ENCODE measurements at places on chromosomes 7 and 10.

- no peak for DNase-seq
These were observed 155.0 kb upstream of the LYZL2 start for GRCh38 chr10:30784524-30784896.

DNA sequence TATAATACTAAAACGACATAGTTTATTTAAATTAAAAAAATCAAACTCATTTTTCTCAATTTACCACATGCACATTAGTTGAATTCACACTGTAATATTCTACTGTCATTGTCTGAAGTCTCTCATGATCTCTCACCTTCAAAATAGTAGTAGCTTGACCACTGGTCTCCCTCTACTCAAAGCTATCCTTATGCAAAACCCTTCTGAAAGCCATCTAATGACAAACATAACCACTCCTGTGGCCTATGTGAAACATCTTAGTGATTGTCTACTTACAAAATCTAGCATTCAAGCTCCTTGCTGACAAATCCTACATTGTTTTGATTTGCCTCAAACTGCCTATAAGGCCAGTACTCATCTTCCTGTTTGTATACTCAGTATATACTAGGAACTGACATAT is 606.0 kb upstream of the GHITM start:
- no peak for DNase-seq

DNA sequence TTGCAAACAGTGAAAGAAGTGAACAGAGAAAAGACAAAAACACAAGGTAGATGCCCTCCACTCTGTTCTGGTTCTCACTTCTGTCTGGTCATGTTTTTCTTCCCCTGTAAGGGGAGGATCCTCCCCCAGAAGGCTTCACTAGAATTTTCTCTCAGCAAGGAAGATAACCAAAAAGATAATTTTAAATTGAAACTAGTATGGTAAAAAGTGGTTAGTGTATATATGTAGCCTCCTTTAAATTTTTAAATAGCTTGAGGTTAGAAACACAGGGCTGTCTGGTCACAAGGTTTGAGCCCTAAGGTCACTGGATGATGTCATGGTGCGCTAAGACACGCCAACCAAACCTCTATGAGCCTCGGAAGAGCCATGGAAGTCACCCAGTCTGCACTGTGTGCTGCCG is 5.6 kb upstream of the PKD1L1 start:
- no peak for DNase-seq

DNA sequence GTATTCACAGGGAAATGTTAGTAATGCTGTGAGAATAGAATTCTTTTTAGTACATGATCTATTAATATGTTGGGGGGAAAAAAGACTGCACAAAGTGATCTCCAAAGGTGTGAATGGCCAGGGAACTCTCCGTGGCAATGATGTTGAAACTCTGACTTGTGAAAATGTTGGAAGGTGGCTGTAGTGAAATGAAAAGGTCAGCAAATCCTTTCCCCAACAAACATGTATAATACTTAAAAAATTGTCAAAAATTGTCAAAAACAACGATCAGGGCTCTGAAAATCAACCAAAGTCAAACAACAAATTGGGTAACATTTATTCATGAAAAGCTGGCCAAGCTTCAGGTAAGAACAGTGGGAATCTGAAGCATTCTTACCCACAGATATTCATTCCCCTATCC is 35.5 kb downstream of the TMEM26 start:
- no peak for DNase-seq

GRCh38 chr7:120441850-120442249 is 168.9 kb downstream of the KCND2 start:
- no peak for DNase-seq

GRCh38 chr10:71531485-71532446 is 135.0 kb downstream of the CDH23 start:
- DNase-seq, result no peak

DNA sequence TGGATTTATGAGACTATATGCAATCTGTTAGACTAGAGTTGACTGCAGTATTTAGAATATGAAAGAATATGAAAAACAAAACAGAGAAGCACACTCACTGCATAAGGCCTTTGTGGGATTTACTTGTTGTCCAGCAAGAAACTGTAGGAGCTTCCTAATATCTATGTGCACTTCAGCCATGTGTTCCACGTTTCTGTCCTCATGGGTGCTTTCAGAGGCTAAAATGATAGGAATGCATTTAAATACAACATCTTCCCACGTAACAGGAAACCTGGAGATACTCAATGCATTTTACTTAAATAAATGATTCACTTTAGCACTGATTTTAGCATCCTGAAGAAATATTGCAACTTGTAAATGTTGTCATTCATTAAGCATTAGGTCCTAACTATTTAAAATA is 11.7 kb downstream of the HUS1 start:
- DNase-seq, result no peak

- DNase-seq, result no peak
These were observed 38.3 kb upstream of the INPP5A start for GRCh38 chr10:132499367-132499685.

DNA sequence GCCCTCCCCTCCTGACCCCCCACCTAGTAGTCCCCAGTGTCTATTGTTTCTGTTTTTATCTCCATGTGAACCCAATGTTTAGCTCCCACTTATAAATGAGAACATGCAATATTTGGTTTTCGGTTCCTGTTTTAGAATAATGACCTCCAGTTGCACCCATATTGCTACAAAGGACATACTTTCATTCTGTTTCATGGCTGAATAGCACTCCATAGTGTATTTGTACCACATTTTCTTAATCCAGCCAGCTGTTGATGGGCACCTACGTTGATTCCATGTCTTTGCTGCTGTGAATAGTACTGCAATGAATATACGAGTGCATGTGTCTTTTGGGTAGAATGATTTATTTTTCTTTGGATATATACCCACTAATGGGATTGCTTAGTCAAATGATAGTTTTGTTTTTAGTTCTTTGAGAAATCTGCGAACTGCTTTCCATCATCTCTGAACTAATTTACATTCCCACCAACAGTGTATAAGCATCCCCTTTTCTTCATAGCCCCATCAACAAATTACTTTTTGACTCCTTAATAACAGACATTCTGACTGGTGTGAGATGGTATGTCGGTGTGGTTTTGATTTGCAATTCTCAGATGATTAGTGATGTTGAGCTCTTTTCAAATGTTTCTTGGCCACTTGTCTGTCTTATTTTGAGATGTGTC is 128.4 kb upstream of the PHYHIPL start:
- DNase-seq, result no peak

DNA sequence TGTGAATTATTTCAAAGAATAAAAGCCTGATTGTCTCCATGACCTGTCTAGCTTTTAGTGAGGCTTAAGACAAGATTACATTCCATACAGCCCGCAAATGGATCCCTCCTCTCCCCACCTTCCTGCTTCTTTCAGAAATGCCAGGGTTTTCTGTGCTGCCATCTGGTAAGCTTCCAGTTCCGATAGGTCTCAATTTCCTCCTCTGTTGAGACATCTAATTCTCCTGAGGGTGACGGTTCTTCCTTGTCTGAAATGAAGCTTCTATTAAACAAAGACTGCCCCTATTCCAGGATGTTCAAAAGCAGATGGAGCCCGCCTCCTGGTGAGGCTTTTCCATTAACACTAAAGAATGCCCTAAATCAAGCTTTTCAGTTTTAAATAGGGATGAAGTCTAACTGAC is 295.6 kb downstream of the PTPRN2 start:
- DNase-seq, result no peak

DNA sequence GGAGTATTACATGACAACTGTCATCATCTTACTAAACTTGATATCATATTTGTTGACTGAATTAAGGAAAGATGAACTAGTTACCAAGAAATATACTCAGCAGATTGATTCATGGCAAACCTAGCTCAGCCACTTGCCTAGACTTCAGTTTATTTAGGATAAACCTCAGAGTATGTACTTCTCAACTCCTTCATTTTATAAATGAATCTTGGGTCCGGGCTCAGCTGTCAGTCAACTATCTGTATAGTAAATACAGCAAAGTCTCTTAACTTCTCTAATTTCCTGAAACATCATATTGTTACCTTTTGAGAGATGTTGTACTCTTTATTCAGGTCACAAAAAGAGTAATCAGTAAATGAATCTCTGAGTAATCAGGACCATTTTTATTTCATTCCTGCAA is 211.0 kb upstream of the KLF14 start:
- no peak for DNase-seq

DNA sequence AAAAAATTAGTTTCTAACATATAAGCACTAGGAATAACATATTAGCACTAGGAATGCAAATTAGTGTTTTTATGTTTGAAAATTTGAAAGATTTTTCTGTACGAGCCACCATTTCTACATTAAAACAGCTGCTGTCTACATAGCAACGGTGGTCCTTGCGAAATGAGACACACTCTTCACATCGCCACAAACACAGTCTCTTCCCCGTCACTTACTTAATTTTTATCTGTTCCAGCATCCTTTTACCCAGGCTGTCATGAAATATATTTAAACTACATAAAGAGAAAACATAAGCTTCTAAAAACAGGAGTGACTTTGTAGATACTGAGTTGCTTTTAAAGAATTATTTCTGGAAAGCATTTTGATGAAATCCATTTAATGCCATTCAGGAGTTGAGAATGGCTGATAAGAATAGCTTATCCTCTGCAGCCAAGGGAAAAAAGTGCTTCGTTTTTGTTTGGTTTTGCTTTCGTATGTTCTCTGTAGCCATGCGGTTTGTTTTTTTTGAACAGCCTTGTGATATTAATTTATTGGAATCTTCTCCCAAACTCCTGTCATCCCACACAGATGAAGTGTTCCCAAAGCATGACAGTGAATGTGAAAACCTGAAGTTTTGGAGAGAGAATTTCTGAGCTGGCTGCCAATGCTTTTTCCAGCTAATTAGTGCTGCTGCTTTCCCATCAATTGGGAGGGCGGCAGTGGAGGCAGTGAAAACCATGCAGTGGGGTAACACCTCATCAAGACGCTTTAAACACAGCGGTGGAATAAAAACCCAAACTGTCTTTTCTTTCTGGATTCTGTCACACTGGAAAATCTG is 603.7 kb upstream of the ADARB2 start:
- no peak for DNase-seq

DNA sequence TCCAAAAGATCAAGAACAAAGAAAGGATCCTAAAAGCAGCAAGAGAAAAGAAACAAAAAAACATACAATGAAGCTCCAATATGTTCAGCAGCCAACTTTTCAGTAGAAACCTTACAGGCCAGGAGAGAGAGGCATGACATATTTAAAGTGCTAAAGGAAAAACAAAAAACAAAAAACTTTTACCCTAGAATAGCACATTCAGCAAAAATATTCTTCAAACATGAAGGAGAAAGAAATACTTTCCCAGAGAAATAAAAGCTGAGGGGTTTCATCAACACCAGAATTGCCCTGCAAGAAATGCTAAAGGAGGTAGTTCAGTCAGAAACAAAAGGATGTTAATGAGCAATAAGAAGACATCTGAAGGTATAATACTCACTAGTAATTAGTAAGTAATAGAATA is 753.5 kb upstream of the POT1 start:
- no peak for DNase-seq

DNA sequence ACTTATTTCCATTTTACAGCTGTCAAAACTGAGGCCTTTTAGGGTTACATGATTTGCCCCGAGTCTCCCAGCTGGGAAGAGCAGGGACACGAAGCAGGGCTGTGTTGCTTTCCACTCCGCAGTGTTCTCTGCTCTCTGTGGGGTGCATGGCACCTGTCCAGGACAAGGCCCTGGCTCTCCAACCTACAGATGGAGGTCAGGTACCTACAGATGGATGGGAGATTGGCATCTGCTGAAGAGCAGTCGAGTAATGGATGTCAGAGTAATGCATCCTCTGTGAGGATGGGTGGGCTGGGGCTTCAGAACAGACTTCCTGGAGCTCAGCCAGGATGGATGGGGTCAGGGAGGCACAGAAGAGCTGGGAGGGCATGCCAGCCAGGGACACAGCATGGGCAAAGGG is 85.0 kb downstream of the EMX2 start:
- DNase-seq, result no peak

GRCh38 chr10:132624847-132625471 is 87.4 kb downstream of the INPP5A start:
- DNase-seq, result no peak

GRCh38 chr7:140231771-140232491 is 55.1 kb upstream of the KDM7A start:
- no peak for DNase-seq

DNA sequence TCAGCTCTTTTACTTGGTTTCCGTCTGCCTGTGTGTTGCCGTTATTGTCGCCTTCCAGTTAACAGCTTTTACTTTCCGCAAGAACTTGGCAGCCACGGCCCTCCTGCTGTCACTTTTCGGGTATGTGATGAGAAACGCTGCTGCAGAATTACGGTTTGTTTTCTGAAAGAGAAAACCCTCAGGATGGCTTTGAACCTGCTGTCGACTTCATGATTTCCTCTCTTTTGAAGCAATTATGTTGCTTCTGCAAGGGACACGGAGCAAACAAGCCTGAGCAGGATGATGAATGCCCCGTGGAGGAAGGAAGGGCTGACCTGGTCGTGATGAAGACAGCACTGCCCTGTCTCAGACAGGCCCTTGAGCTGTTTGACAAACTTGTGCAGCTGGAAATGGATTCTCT is 339.8 kb downstream of the ABCA13 start:
- no peak for DNase-seq
